ENCODE measurements at places on chromosomes 13 and 19. TPM values are rescaled to one million over a fixed set of nuclear protein-coding genes. Genes with fewer than 3 reads are reported as not detected.

SKA3 gene
- total RNA-seq: 2.7 TPM

SULT2A1 gene
- total RNA-seq: not detected

ZNF682 gene
- total RNA-seq: 6.2 TPM

PRODH2 gene
- total RNA-seq: not detected

CNN2 gene
- 98.1 TPM for total RNA-seq

DNA sequence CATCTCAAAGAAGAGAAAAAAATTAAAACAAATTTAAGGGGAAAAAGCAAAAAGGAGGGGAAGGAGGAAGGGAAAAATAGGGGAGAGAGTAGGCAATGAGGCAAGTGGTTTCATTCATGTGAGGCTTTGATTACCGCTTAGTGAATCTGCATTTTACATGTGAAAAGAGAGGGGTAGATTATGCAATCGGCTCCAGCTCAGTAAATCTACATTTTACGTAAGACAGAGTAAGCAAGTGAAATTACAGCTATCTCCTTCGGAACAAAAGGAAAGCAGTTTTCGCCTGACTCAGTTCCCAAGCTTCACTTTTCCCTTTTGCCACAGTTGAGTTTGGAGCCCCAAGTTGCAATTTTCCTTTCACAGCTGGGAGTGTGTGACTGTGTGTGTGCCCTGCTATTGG lies 16.0 kb upstream of the OLFM2 start:
- no peaks in the 10 kb centered on the region for H3K36me3 ChIP-seq
- no peak overlapping the region for H3K4me3 ChIP-seq
- no peak for DNase-seq
- no peaks in the 10 kb centered on the region for H3K4me1 ChIP-seq

DNA sequence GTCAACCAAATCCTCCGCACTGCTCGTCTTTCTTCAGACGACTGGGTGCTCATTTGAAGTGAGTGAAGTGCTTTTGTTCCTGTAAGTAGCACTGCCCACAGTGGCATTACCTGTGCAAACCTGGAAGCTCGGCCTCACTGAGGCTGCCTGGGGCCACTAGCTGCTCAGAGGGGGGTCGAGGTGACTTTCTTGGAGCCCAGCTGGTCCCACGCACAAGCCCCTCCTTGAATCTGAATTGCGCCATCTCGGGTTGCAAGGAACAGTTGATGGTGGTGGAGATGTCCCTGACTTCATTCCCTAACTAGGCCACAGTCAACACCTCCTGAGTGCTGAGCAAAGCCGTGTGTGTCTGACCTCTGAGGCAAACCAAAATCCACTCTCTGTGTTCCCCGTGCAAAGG lies 79.3 kb upstream of the GPR183 start:
- H3K27ac ChIP-seq: no peak overlapping the region
- DNase-seq: no peak
- H3K36me3 ChIP-seq: peaks cover 21% of the 10 kb centered on the region
- no peak overlapping the region for H3K4me3 ChIP-seq

GRCh38 chr19:41545547-41545946 lies 30.4 kb upstream of the CEACAM21 start:
- peak overlapping the region; percentile 78 for H3K27ac ChIP-seq
- peaks cover 27% of the 10 kb centered on the region for H3K4me1 ChIP-seq
- DNase-seq: no peak
- H3K36me3 ChIP-seq: no peaks in the 10 kb centered on the region
- H3K27me3 ChIP-seq: no peaks in the 10 kb centered on the region
- peak overlapping the region; percentile 15 for H3K4me3 ChIP-seq

- H3K27me3 ChIP-seq: no peaks in the 10 kb centered on the region
- H3K27ac ChIP-seq: peak overlapping the region; percentile 25
- H3K36me3 ChIP-seq: no peaks in the 10 kb centered on the region
These were observed 543.0 kb downstream of the IRS2 start for GRCh38 chr13:109243311-109243951.

DNA sequence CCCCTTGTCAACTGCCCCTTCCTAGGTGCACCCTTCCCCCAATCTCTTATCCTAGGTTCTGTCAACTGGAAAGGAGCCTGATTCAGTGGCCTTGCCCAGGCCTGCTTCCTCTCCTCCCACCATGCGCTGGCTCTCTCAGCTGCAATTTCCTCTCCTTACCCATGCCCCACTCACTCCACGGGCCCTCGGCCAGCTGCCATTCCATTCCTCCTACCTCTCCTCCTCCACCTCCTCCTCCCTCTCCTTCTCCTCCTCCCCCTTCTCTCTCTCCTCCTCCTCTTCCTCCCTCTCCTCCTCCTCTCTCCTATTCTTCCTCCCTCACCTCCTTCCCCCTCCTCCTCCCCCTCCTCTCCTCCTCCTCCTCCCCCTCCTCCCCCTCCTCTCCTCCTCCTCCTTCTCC lies 9.6 kb upstream of the TIMM44 start:
- H3K27ac ChIP-seq: no peak overlapping the region
- peaks cover 3% of the 10 kb centered on the region for H3K4me1 ChIP-seq
- no peak overlapping the region for H3K4me3 ChIP-seq
- no peak for DNase-seq
- no peaks in the 10 kb centered on the region for H3K36me3 ChIP-seq
- no peaks in the 10 kb centered on the region for H3K27me3 ChIP-seq

GRCh38 chr13:48477191-48477855 lies 55.6 kb downstream of the RCBTB2 start:
- H3K36me3 ChIP-seq: peaks cover 10% of the 10 kb centered on the region
- H3K4me3 ChIP-seq: no peak overlapping the region
- no peak for DNase-seq
- no peaks in the 10 kb centered on the region for H3K27me3 ChIP-seq
- H3K27ac ChIP-seq: no peak overlapping the region

- H3K4me1 ChIP-seq: no peaks in the 10 kb centered on the region
- H3K4me3 ChIP-seq: no peak overlapping the region
- no peak for DNase-seq
- H3K27ac ChIP-seq: no peak overlapping the region
- H3K36me3 ChIP-seq: no peaks in the 10 kb centered on the region
These were observed 83.7 kb upstream of the OBI1 start for GRCh38 chr13:78742659-78743058.

Data from upper lobe of left lung (tissue), 6 donors.